ENCODE measurements at places on chromosomes 7 and 10.

DNA sequence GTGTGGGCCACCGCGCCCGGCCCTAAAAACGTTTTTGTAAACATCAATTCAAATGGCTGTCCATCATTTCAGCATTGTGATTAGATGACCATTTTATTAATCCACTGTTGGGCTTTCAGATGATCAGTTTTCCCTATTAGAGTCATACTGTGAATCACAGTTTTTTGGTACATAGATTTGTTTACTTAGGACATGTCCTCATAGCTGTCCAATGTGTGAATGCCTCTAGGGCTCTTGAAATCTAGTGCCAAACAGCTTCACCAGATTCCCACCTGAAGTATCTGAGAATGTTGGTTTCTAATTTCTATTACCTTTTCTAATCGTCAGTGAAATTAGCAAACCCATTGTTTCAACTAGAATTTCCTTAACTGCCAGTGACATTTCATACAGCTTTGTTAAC lies 66.8 kb downstream of the UPF2 start:
- DNase-seq: no peak

DNA sequence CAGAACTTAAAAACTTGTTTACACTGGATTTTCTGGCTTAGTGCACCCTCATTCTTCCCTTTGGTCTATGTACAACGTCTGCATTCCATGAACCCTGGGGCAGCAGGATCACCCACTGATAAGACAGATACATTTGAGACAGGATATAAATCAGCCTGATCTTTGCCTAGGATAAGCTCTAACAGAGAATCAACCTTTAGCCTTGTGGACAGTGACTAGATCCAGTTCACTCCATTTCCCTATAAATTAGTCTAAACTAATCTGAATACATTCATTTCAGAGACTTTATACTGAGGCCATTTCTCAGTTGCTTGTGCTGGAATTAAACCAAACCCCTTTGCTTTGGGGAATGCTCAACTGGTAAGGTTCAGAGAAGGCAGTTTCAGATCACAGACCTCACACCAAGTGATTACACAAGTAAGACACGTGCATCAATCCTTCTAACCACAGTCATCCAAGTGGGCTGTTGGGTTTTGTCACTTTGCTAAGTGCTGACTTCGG lies 639.8 kb upstream of the FZD8 start:
- no peak for DNase-seq

GRCh38 chr7:17043012-17043877 lies 161.5 kb upstream of the AGR3 start:
- no peak for DNase-seq

DNA sequence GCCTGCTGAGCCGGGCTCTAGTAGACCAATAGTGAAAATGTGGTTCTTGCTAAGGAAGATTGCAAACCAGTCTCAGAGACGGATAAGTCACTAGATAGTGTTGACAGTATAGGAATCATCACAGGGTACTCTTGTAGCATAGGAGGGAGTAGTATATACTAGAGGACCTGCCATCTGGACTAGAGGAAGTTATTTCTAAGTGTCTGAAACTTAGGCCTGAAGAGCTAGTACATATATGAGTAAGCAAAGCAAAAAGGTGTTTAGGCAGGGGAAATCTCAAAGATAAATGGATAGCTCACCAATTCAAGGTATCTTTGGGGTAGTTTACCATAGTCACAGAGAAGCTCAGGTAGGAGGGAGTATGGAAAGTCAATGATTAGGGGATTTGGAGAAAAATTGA lies 428.1 kb downstream of the CNTNAP2 start:
- no peak for DNase-seq

DNA sequence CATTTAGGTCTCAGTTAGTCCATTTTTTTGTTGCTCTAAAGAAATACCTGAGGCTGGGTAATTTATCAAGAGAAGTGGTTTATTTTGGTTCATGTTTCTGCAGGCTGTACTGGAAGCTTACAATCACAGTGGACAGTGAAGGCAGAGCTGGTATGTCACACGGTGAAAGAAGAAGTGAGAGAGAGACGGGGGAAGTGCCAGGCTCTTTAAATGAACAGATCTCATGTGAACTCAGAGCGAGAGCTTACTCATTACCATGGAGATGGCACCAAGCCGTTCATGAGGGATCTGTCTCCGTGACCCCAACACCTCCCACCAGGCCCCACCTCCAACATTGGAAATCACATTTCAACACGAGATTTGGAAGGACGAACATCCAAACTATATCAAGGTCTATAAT lies 18.9 kb upstream of the PNLIPRP3 start:
- DNase-seq: no peak

DNA sequence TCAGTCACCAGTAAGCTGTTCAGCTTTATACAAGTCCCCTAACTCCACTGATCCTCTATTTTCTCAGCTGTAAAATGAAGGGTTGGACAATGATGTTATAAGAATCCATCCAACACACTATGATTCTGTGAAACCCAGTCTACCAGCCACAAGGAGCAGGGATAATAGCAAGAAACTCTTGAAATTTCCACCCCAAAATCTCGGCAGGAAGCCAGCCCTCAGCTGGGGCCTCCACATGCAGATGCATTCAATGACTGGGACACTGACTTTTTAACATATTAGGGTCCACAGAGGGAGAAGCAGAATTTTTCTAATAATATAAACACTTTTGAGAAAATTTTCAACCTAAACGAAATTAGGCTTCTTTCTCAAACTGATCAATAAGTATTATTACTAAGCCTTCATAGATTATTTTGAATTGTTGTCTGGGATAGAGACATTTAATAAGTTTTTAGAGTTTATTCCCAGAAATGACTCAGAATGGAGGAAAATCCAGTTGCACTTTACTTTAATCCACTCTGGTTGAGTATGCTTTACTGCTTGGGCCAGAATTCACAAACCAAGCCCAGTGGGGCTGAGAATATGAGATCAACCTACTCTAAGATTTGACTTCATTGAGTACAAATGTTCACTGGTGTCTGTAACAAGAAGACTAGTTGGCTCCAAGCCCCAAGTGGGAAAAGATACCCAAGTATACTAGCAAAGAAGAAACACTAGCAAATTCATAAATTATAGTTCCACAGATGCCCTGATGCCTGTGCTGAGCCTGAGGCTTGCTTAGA lies 168.6 kb downstream of the C7orf25 start:
- no peak for DNase-seq

DNA sequence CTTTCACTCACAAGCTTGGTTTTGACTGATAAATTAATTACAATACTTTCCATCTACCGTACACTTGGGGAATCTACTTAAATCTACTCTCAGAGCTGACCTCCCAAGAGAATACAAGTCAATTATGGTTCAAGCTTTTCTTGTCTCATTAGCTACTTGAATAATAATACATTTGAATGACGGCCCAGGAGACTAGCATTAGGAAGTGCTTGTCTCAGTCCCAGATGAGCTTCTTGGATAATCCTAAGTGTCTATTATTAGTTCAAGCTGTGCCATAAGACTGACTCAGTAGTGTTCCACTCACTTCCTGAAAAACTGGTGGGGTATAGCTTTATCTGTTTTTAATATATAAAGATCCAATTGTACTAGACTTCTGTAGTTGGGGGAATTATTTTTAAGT lies 100.2 kb downstream of the GNAT3 start:
- DNase-seq: peak; percentile 71

- no peak for DNase-seq
Observed at GRCh38 chr7:132279718-132280117, 296.6 kb downstream of the PLXNA4 start.

Data from NCI-H524 treated with DMSO at 0.1 percent for 48 hours (cell line).